ENCODE measurements at places on chromosomes 11 and 22. TPM values are rescaled to one million over a fixed set of nuclear protein-coding genes. Genes with fewer than 3 reads are reported as not detected.

- H3K36me3 ChIP-seq = peaks cover 8% of the 10 kb centered on the region
- DNase-seq = peak; percentile 75
- H3K4me3 ChIP-seq = peak overlapping the region; percentile 87
- peaks cover 40% of the 10 kb centered on the region for H3K4me1 ChIP-seq
- H3K27me3 ChIP-seq = no peaks in the 10 kb centered on the region
Measured at GRCh38 chr11:68315171-68315920, 3.0 kb downstream of the LRP5 start.

GRCh38 chr11:85664615-85665481 is at the start of gene CREBZF:
Gene CREBZF (minus strand): TSS chr11:85665129. CDS start chr11:85664875, 254 bp downstream.
- H3K4me1 ChIP-seq = peaks cover 27% of the 10 kb centered on the region
- peak within 1 kb of the TSS; percentile 95 for H3K27ac ChIP-seq
- H3K36me3 ChIP-seq = peaks cover 50% of the 10 kb centered on the region
- no peaks in the 10 kb centered on the region for H3K27me3 ChIP-seq
- DNase-seq = peak; percentile 96
- H3K4me3 ChIP-seq = peak within 1 kb of the TSS; percentile 95

The RNF214 gene
- 23.3 TPM for total RNA-seq

The PLA2G3 gene
- not detected for total RNA-seq

DNA sequence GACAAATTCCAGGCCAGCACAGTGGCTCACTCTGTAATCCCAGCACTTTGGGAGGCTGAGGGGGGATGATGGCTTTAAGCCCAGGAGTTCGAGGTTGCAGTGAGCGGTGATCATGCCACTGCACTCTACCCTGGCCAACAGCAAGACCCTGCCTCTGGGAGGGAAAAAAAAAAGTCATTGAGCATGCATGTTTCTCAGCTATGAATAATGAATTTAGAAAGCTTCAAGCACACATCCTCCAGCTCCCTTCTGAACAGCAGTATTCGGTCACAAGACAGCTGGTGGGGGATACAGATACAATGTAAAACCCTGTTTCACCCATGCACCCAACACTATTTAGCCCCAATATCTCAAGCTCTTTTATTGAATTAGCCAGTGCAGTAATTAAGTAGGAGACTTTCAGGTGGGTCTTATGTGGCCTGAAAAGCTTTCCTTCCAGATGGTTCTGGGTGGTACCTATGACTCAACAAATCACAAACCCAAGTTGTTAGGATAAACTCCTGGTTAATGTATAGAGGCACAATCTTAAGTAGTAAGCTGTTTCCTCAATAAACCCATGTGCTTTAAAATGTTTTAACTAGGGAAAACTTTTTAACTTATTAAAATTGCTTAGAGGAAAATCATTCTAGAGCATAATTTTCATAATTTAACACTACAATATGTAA is 13.4 kb downstream of the PRDM10 start:
- no peaks in the 10 kb centered on the region for H3K36me3 ChIP-seq
- no peak overlapping the region for H3K4me3 ChIP-seq
- DNase-seq = no peak
- H3K4me1 ChIP-seq = peaks cover 14% of the 10 kb centered on the region
- no peak overlapping the region for H3K27ac ChIP-seq

DNA sequence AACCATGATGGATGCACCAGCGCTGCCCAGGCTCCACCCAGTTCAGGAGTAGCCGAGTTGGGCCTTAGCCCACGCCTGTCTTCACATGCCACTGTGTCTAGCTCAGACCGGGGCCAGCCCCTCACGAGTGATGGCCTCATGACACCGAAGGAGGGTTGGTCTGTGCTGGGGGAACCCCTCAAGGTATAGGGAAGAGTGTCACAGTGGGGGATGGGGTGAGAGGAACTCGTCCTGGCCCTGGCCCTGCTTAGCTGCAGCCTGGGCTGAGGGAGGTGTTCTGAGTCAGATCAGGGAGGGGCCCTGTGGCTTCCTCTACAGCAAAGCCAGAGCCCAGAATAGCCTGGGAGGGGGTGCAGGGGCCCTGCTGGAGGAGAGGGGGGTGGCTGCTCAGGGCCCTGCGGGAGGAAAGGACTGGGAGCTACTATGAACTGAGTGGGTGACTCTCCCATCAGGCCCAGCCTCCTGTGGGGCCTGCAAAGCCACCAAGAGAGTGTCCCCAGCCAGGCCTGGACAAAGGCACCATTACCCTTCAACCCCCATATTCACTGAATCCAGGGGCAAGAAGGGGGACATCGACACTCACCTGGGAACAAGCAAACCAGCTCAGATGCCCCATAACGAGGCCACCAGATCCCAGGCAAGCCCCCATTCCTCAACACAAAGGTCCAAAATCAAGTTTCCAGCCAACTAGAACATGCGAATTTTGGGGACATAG is 41.2 kb downstream of the IGLL5 start:
- H3K27ac ChIP-seq = no peak overlapping the region
- peaks cover 17% of the 10 kb centered on the region for H3K27me3 ChIP-seq
- H3K36me3 ChIP-seq = no peaks in the 10 kb centered on the region
- DNase-seq = peak; percentile 38

The ANO1 gene
- not detected for total RNA-seq

- no peak overlapping the region for H3K4me3 ChIP-seq
- H3K36me3 ChIP-seq = no peaks in the 10 kb centered on the region
- H3K27me3 ChIP-seq = no peaks in the 10 kb centered on the region
- DNase-seq = no peak
Measured at GRCh38 chr11:70727021-70727420, 328.7 kb downstream of the CTTN start.

The APOA1 gene
- total RNA-seq = not detected

GRCh38 chr11:17552392-17553248 is 5.6 kb downstream of the OTOG start:
- H3K27ac ChIP-seq = no peak overlapping the region
- H3K4me1 ChIP-seq = no peaks in the 10 kb centered on the region
- H3K27me3 ChIP-seq = peaks cover 5% of the 10 kb centered on the region
- no peak overlapping the region for H3K4me3 ChIP-seq

DNA sequence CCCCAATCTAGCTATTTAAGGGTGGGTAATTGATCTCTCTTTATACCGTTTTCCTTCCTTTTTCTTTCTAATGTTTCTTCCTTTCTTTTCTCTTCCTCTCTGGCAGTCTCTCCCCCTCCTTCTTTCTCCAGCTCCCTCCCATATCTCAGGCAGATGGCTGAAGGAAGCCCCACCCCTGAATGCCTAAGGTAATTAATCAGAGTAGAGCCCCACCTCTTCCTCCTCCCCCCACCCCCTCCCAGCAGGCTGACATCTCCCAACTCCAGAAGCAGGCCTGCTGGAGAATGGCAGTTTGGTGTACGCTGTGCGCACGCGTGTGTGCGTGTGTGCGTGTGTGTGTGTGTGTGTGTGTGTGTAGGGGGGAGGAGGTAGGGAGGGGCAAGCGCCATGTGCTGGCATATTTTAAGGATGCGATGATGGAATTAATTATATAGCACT is 122.6 kb downstream of the APOL5 start:
- peaks cover 55% of the 10 kb centered on the region for H3K4me1 ChIP-seq
- H3K4me3 ChIP-seq = peak overlapping the region; percentile 84
- DNase-seq = peak; percentile 97
- no peaks in the 10 kb centered on the region for H3K27me3 ChIP-seq

DNA sequence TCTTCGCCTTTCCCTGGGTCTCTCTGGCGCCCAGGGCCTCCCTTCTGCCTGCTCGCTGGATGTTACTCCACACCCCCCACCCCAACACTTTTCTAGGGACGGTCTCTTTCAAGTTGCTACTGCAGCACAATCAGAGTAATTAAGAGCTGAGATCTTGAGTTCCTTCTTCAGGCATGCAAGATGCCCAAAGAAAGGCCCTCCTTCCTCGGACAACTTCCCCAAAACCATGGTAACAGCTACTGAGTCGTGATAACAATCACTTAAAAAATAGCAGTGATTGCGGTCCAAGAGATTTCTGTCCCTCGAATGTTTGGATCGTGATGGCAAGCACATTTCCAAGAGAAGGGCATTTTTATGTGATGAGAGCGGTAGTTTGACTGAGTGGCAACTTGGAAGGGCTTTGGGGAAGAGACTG is 638 bp upstream of the TENM4 start:
- peak overlapping the region; percentile 73 for H3K4me3 ChIP-seq
- no peaks in the 10 kb centered on the region for H3K36me3 ChIP-seq
- no peaks in the 10 kb centered on the region for H3K27me3 ChIP-seq
- no peak overlapping the region for H3K27ac ChIP-seq
- H3K4me1 ChIP-seq = peaks cover 26% of the 10 kb centered on the region

The EI24 gene
- total RNA-seq = 96.9 TPM

DNA sequence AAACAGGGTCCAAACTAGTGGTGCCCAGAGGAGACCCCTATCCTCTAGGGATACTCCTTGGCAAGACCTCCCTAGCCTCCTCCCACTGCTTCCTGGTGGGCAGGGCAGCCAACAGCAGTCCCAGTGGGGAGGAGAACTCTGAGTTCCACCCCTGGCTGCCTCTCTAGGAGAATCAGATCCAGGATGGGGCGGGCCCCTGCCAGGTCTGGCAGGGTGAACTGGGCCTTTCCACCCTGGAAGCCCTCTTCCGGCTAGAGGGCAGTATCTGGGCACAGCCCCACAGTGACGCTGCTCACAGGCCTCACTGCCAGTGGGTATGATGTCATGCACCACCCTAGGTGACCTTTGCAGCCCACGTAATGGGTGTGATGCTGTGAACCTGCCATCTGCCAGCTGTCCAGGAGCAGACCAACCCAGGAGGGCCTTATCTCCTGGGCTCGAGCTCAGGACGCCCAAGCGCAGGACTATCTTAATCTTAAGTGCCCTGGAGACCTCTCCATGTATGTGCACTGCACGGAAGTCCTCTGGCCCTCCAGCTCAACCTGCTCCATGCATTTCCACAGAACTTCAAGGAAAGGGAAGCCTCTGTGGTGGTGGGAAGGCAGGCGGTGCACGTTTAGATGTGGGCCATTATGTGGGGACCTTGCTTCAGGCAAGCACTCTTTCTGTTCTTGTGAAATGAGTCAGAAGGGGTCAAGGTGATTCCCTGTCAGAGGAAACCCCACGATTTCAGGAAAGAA is 31.8 kb upstream of the FCHSD2 start:
- H3K4me1 ChIP-seq = no peaks in the 10 kb centered on the region
- no peak for DNase-seq
- H3K4me3 ChIP-seq = no peak overlapping the region
- H3K27ac ChIP-seq = no peak overlapping the region
- no peaks in the 10 kb centered on the region for H3K27me3 ChIP-seq
- no peaks in the 10 kb centered on the region for H3K36me3 ChIP-seq

GRCh38 chr11:131025421-131026125 is 109.3 kb upstream of the SNX19 start:
- no peaks in the 10 kb centered on the region for H3K36me3 ChIP-seq
- peaks cover 7% of the 10 kb centered on the region for H3K4me1 ChIP-seq
- H3K27me3 ChIP-seq = no peaks in the 10 kb centered on the region
- no peak for DNase-seq
- no peak overlapping the region for H3K4me3 ChIP-seq
- H3K27ac ChIP-seq = no peak overlapping the region

GRCh38 chr11:64251753-64252002 is 348 bp downstream of the PLCB3 start:
- no peaks in the 10 kb centered on the region for H3K36me3 ChIP-seq
- H3K4me1 ChIP-seq = peaks cover 6% of the 10 kb centered on the region
- H3K4me3 ChIP-seq = peak overlapping the region; percentile 87
- no peak for DNase-seq

GRCh38 chr11:93536101-93536861 is 6.9 kb downstream of the SMCO4 start:
- no peak overlapping the region for H3K27ac ChIP-seq
- H3K4me1 ChIP-seq = peaks cover 10% of the 10 kb centered on the region
- H3K36me3 ChIP-seq = no peaks in the 10 kb centered on the region
- H3K4me3 ChIP-seq = no peak overlapping the region

DNA sequence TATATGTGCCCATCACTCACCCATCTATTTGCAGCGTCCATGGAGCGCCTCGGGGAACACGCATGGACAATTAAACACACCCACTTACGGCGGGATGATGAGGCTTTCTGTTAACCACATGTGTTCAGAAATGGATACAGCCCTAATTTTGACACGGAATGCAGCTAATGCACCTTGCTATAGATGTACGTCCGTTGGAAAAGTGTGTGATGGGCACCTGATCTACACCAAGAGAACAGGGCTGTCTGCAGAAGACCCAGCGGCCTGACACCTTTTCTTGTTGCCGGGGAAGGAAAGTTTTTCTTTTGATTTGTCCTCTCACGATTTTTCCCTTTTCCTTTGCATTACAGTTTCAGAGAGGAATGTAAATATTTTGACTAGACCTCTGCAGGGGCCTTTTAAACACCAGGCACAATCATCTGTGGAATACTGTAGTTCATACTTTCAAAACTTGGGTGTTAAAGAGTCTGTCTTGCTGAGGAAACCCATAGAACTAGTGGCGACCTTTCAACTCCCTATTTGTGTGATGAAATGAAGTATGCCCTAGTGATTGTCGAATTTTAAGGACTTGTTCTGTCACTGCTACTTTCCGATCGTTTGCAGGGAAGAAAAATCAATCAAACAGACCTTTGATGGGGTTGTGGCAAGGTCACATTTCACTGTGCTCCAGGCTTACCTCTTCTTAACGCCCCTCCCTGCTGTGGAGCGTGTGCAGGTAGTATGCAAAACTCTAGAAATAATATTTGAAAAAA is 16.5 kb upstream of the PAX6 start:
- no peaks in the 10 kb centered on the region for H3K4me1 ChIP-seq
- H3K36me3 ChIP-seq = no peaks in the 10 kb centered on the region
- H3K27me3 ChIP-seq = no peaks in the 10 kb centered on the region
- H3K27ac ChIP-seq = no peak overlapping the region

DNA sequence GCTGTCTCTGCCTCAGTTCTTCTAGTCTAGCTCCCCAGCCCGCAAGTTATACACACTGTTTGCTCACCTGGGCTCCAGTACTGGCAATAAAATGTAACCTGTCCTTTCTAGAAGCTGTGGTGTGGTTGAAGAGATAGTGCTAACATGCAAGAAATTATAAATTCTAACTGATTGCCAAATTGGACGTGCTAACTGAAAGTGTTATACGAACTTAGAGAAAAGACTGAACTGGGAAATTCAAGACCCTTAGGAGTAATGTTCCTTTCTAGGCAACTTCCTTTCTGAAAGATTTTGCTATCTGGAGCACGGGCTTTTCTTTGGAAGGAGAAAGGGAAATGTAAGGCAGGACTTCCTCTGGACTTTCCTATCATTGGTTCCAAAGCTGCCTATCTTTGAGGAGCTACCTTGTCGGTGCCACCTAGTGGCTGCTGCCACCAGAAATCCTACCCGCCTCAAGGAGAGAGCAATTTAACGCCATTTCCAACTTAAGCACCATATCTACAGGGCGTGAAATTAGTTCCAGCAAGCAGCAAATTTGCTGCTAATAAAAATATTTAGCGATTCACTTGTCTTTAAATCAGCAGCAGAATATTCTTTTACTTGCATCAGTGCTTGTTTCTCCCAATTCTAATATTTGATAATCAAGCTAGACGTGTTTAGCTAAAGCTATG is 12.7 kb upstream of the TMEM218 start:
- H3K27me3 ChIP-seq = no peaks in the 10 kb centered on the region
- H3K36me3 ChIP-seq = no peaks in the 10 kb centered on the region
- peak; percentile 56 for DNase-seq
- H3K27ac ChIP-seq = no peak overlapping the region

All from MCF 10A (cell line).